Myometrial cell (primary cell): ENCODE measurements at places on chromosomes 5 and 9. TPM values are rescaled to one million over a fixed set of nuclear protein-coding genes. Genes with fewer than 3 reads are reported as not detected.

TCF7 gene
- 2.6 and 3.0 TPM in 2 replicates for total RNA-seq

SLC36A3 gene
- not detected in 2 replicates for total RNA-seq

SPINK9 gene
- not detected in 2 replicates for total RNA-seq

NMUR2 gene
- total RNA-seq, result not detected in 2 replicates

SPINK13 gene
- not detected in 2 replicates for total RNA-seq
